Type B pancreatic cell (in vitro differentiated cells): ENCODE measurements at places on chromosomes 16 and 17.

GRCh38 chr16:63922560-63922959 is 1199.3 kb downstream of the CDH11 start:
- H3K4me3 ChIP-seq, result no peak overlapping the region
- no peak for DNase-seq
- no peaks in the 10 kb centered on the region for H3K27me3 ChIP-seq
- no peak overlapping the region for H3K27ac ChIP-seq
- no peaks in the 10 kb centered on the region for H3K36me3 ChIP-seq

DNA sequence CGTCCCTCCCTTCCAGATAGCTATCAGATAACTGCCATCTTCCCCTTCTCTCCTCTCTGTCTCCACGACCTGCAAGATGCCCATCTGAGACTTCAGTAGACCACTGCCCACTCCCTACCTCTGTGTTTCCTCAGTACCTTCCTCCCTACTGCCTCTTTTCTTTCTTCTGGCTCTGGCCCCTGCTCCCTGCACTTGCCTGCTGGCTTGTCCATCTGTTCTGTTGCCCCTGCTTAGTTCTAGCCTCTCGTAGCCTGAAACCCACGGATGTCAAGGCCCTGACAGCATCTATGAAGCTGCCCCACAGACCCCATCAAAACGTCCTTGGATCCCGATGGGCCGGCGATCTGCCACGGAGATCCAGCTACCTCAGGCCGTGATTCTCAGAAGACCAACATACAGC is 53.0 kb downstream of the ELAC2 start:
- H3K4me1 ChIP-seq, result no peaks in the 10 kb centered on the region
- H3K4me3 ChIP-seq, result no peak overlapping the region
- H3K27ac ChIP-seq, result no peak overlapping the region
- H3K27me3 ChIP-seq, result no peaks in the 10 kb centered on the region

- DNase-seq, result no peak
- no peak overlapping the region for H3K27ac ChIP-seq
- H3K4me3 ChIP-seq, result no peak overlapping the region
- peaks cover 53% of the 10 kb centered on the region for H3K27me3 ChIP-seq
- peaks cover 9% of the 10 kb centered on the region for H3K36me3 ChIP-seq
These were observed 6.3 kb downstream of the SLC25A39 start for GRCh38 chr17:44318077-44318892.

GRCh38 chr16:78199325-78200022 is 100.0 kb downstream of the WWOX start:
- no peaks in the 10 kb centered on the region for H3K36me3 ChIP-seq
- H3K27me3 ChIP-seq, result no peaks in the 10 kb centered on the region
- H3K27ac ChIP-seq, result no peak overlapping the region
- no peak overlapping the region for H3K4me3 ChIP-seq

DNA sequence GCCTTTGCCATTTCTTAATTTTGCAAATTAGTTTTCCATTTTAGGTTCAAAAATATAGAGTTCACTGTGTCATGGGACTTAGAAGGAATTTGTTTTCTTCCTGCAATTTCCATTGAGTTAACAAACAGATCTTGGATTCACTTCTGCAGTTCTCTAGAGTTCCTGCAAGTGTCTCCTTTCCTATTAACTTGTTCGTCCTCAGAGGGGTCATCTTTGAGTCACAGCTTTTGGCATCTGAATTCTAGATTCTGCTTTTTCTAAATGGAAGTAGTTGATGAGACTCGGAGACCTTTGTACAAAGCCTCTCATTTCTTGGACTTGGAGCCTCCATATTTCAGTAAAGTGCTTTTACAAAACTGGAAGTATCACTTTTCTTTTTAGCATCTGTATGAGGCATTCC is 323.3 kb downstream of the BCAS3 start:
- peaks cover 5% of the 10 kb centered on the region for H3K4me1 ChIP-seq
- H3K27me3 ChIP-seq, result peaks cover 8% of the 10 kb centered on the region
- no peak for DNase-seq
- no peak overlapping the region for H3K27ac ChIP-seq
- H3K36me3 ChIP-seq, result no peaks in the 10 kb centered on the region
- no peak overlapping the region for H3K4me3 ChIP-seq

GRCh38 chr16:321532-321931 is 31.0 kb downstream of the AXIN1 start:
- H3K27me3 ChIP-seq, result no peaks in the 10 kb centered on the region
- no peak overlapping the region for H3K4me3 ChIP-seq
- H3K36me3 ChIP-seq, result peaks cover 4% of the 10 kb centered on the region
- H3K4me1 ChIP-seq, result peaks cover 4% of the 10 kb centered on the region
- DNase-seq, result no peak

GRCh38 chr17:81482673-81483072 is 29.9 kb downstream of the ACTG1 start:
- peaks cover 30% of the 10 kb centered on the region for H3K4me1 ChIP-seq
- peak overlapping the region; percentile 74 for H3K4me3 ChIP-seq
- H3K27ac ChIP-seq, result no peak overlapping the region
- H3K36me3 ChIP-seq, result no peaks in the 10 kb centered on the region
- peaks cover 14% of the 10 kb centered on the region for H3K27me3 ChIP-seq

DNA sequence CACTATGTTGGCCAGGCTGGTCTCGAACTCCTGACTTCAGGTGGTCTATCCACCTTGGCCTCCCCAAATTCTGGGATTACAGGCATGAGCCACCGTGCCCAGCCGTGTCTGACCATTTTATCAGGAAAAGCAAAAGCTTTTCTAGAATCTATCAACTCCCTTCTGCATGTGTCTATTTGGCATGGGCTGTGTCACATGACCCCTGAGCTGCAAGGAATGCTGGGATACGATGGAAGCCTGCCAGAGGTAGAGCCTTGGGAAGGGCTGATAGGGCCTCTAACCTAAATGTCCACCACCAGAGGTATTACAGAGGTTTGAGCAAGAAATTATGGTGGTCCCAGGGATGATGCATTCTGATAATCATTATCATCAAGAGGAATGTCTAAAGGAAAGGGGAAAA is 616.2 kb downstream of the WWOX start:
- DNase-seq, result no peak
- H3K4me1 ChIP-seq, result no peaks in the 10 kb centered on the region
- H3K4me3 ChIP-seq, result no peak overlapping the region
- H3K36me3 ChIP-seq, result no peaks in the 10 kb centered on the region
